Hematopoietic multipotent progenitor cell treated with erythropoietin and hydrocortisone succinate and interleukin-3 and kit ligand, for 8 days (in vitro differentiated cells): ENCODE measurements at places on chromosomes 12 and 14.

GRCh38 chr14:87840906-87841305 is 152.1 kb downstream of the GALC start:
- DNase-seq = no peak

DNA sequence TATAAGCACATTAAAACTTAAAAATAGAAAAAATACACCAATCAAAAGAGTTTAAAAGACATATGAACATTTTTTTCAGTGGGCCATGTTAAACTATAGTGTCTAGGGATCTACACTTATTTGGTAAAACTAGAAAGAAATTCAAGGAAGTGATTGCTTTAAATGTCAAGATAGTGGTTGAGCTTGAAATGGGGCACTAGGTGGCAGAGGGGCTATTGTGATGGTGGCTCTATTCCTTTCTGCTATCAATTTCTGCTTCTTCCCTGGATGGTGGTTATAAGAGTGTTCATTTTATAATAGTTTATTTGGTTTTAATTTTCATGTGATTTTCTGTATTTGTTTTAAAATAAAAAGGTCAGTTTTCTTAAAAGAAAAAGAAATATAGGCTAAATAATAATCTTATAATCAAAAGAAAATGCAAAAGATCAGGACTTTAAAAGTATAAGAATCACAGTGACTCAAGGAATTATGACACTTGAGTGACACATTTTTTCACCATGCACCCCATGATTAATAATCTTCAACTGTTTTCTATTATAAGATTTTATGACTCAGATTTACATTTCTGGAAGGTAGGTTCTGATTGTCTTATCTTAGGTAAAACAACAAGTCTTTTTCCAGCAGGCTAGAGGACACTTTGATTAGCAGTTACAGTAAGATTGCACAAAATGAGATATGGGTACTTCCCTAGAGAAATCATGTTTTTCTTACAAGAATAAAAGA is 137.5 kb downstream of the FSCB start:
- DNase-seq = no peak

GRCh38 chr14:103684471-103684870 is 30.8 kb downstream of the XRCC3 start:
- DNase-seq = no peak

- no peak for DNase-seq
Observed at GRCh38 chr12:113463746-113464451, 7.8 kb downstream of the LHX5 start.

GRCh38 chr14:49497725-49498348 is 88.3 kb downstream of the RPS29 start:
- DNase-seq = peak; percentile 86

GRCh38 chr12:9667403-9668160 is 1.9 kb upstream of the CLEC2D start:
- DNase-seq = no peak

- DNase-seq = no peak
Observed at GRCh38 chr12:115413626-115414025, 729.7 kb upstream of the TBX3 start.

DNA sequence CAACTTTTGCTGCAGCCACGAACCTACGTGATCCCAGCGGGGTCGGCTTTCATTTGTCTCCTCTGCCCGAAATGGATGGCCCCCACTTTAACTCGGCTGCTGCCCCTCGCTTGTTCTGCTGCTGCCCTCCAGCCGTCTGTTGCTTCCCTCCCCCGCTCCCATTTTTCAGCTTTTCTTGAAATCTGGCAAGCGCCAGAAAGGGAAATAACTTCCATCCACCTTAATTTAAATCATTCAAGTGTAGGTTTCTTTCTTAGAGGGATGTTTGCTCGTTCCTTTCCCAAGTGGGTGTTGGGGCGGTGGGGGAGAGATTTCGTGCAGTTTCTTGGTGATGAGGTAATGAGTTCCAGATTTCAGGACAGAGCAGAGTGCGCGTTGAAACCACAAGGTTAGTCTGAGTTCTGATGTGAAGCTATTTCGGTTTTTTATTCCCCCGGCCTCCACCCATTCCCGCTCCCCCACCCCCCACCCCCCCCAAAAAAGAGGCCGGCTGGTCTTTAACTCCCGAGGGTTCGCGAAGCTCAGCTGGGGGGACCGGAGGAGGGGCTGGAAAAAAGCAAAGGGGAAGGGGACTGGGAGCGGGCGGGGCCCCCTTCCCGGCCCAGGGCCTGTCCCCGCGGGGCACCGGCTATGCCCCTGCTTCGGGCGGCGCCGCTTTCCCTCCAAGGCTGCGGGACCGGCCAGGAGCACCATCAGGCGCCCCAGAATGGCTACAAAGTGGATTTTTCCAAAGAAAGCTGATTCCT is 2.2 kb upstream of the ZFP36L1 start:
- peak; percentile 62 for DNase-seq

DNA sequence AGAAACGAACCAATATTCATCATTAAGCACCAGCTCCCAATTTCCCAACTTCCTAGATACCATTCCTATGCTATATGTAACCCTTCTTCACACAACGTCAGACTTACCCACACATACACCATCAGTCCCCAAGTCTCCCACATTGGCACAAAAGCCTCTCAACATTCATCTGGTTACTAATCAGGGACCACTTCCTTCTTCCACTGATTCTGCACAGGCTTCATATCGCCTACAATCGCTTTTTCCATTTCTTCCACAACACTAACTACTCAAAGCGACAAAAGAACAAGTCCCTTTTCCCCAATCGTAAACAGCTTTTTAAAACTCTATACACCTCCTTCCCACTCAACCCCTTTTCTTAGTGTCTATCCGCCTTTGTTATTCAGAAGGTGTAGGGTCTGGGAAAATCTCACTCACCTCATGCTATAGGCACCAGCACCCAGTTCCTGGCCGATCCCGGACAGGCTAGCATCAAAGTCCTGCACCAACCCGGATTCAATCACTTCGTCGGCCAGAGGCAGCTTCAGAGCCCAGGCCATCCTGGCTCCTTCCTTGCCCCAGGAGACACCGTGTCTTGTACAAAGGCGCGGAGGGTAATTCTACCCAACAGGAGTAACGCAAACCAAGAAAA is 936 bp downstream of the TFCP2 start:
- peak; percentile 19 for DNase-seq

DNA sequence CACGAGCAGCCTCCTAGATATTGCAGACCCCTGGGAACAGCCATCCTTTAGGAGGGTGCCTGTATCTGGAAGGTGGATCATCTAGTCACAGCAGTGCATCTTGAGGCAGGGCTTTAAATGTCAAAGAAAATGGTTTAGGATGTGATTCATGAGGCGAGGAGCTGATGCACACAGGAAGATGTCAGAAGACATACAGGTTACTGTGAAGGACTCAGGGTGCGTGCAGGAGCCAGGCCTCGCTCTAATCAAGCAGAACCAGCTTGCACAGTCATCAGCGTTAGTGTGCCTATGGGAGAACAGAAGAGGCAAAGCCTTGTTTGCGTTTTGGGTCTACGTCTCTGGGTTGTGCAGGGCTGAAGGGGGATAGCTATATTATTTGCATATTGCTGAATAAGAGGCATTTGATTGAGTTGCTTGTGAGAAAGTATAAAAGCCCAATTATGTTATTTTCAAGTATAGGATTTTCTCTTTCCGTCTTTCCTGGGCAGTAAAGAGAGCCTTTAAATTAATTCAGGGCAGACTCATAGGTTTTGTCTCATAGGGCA is 77.3 kb upstream of the RPH3A start:
- DNase-seq = no peak

DNA sequence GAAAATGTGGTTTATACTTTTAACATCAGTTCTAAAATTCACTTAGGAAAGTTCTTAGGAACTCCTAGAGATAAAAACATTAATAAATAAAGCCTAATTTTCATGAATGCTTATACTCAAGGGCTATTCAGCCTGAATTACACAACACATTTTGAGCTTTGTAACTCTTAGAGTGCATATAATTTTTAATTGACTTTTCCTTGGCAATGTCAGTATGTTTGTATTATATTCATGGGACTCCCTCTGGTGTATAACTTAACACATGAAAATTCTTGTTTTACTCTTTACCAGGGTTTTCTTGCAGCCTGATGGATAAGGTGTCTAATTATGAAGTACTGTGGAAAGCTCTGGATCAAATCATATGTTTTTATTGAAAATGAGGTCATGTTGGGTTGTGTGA is 150.6 kb upstream of the HMGA2 start:
- peak; percentile 21 for DNase-seq

GRCh38 chr14:47660158-47660557 is 15.2 kb downstream of the MDGA2 start:
- DNase-seq = no peak

GRCh38 chr14:90574188-90575131 is 177.6 kb downstream of the CALM1 start:
- DNase-seq = no peak

- DNase-seq = no peak
Observed at GRCh38 chr14:58739674-58740073, 101.9 kb downstream of the DACT1 start.

GRCh38 chr12:65828711-65829339 is 4.5 kb downstream of the HMGA2 start:
- no peak for DNase-seq

- no peak for DNase-seq
Observed at GRCh38 chr14:74985028-74985310, 17.8 kb upstream of the EIF2B2 start.

DNA sequence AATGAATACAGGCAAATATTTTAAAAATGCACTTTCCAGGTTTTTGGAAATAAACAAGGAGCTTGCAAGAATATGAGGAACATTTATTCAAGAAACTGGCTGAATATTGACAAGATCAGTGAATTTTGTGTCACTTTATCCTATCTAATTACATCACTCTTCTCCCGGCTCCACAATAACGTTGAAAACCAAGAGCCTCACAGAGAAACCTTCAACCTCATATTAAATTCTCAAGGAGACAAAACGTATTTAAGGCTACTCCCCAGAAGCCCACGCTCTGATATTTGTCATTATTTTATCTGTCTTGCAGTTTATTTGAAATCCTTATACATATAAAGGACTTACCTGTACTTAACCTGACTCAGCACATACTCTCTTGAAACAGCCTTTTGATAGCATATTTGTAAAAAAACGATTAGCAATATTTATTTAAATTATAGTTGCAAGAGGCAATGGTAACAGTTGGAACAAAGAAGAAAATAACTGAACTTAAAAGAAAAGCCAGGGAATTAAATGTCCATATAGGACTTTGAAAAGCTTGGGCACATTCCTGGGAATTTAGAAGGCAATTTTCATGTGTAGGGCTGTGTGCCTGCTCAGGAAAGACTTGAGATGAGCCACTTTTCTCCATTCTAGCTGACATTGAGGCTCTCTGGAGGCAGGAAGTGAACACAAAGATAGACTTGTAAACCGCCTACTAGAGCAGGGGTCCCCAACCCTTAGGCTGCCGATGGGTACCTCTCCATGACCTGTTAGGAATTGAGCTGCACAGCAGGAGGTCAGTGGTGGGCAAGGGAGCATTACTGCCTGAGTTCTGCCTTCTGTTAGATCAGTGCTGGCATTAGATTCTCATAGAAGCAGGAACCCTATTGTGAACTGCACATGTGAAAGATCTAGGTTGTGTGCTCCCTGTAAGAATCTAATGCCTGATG is 636.4 kb downstream of the SLC16A7 start:
- no peak for DNase-seq

- no peak for DNase-seq
Observed at GRCh38 chr12:12267742-12268200, 927 bp upstream of the LRP6 start.

DNA sequence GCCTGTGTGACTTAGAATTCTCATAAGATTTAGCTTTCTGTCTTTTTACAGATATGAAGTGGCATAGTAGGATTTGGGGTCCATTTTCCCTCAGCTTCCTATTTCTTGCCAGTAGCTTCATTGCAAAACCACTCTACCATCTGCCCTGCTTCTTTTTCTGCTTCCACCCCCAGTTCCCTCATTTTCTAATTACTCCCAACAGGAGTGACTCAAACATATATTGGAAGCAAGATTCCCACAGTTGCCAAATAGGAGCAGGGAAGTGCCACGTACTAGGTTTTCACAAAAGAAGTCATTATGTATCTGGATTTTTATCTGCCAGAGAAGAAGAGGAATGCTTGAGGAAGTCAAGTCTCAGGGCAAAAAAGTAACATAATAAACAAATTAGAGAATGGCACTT is 64.1 kb downstream of the ANO4 start:
- DNase-seq = no peak

- DNase-seq = no peak
Observed at GRCh38 chr12:61891632-61892031, 368.6 kb upstream of the USP15 start.

- no peak for DNase-seq
Observed at GRCh38 chr12:12918781-12919389, 27.5 kb downstream of the GPRC5A start.

GRCh38 chr12:82886671-82887340 is 200.1 kb downstream of the TMTC2 start:
- no peak for DNase-seq

GRCh38 chr12:56995930-56996496 is 10.3 kb downstream of the ZBTB39 start:
- DNase-seq = no peak

- DNase-seq = no peak
Observed at GRCh38 chr14:87102811-87103378, 890.1 kb downstream of the GALC start.

GRCh38 chr12:113030875-113031525 is 25.5 kb upstream of the DTX1 start:
- peak; percentile 46 for DNase-seq

DNA sequence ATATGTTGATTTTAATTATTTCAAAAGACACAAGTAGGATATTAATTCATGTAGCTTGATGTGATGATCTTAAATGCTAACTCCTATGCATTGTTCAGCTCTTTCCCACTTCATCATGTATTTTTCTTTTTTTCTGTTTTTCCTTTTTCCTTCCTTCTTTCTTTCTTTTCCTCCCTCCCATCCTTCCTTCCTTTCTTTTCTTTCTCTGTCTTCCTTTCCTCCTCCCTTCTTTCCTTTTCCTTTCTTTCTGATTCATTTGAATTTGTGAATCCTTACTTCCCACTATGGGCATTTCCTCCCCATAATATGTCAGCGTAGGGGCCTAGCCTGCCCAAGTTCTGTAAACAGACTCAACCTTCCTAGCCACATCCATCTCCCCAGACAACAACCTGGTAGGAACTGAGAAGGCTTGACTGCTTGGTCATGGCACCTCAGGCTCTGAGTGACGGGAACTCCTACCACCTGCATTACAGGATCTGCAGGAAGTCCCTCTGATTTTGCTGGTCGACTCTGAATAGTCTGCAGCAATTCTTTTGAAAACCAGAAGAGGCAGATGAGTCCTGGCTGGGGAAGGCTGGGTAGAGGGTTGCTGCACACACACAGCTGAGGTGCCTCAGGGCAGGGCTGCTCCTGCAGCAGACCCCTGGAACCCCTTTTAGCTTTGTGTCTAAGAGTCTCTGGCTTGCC is 33.4 kb upstream of the BHLHE41 start:
- DNase-seq = no peak

DNA sequence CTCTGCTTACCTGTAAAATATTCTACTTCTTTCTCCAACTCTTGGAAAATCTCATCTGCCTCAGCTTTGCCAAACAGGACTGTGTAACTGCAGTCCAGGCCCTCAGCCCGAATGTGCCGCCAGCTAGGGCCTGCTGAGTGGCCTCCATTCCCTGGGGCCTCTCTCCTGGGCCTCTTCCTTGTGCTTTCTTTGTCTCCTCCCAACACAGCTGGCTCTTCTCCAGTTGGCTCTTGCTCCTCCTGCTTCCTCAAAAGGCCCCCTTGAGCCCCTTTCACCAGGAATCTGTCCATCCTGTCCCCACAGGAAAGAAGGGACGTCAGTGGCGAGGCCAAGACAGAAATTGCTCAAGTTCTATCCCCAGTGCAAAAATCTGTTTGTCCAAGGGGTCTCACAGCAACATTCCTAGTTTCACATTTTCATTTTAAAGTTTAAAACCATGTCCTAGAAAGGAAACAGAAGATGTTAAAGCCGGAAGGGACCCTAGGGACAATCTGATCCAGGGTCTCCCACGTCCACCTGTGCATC is 713 bp downstream of the ALKBH2 start:
- DNase-seq = peak; percentile 34
